Effector CD4-positive, alpha-beta T cell (primary cell): ENCODE measurements at places on chromosomes 2 and 18.

- DNase-seq = no peak
Measured at GRCh38 chr2:187422282-187422681, 25.8 kb downstream of the CALCRL start.

GRCh38 chr18:31970617-31971016, 27.7 kb upstream of the TRAPPC8 start:
- no peak for DNase-seq

DNA sequence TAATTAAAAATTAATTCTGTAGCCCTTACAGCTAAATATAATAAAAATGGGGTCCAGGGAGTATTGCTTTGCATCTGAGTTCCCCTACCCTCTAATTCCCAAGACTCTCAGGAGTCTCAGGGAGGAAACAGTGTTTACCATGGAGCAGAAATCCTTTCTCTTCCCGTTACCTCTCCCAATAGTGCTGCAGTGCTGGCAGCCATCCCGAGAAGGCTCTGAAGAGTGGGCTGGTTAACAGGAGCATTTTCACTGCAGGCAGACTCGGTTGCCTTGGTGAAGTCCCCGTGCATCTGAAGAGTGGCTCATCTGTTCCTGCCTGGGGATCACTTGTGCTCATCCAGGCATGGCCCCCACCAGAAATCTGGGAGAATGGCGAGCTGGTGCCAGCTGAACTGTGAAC, 41.8 kb upstream of the TMEM178A start:
- no peak for DNase-seq

- DNase-seq = no peak
Measured at GRCh38 chr2:182954789-182955188, 83.5 kb downstream of the NCKAP1 start.

GRCh38 chr2:237152361-237152760, 66.7 kb downstream of the COPS8 start:
- DNase-seq = no peak

GRCh38 chr2:231521443-231521842, 8.8 kb downstream of the NMUR1 start:
- DNase-seq = no peak

DNA sequence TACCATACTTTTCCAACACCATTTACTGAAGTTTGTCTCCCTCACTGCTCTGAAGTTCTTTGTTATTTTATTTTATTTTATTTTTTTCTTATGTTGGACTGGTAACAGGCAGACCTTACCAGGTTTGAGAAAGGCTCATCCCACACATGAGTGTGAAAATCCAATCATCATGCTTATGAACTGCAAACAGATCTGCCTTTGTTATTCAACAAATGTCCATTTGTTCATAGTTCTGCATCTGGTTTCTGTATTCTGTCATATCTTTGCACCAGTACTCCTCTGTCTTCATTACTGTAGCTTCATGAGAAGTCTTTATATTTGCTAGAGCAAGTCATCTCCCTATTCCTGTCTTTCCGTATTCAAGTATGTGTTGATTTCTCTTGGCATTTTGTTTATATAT, 5.3 kb downstream of the RNU2-63P start:
- no peak for DNase-seq

GRCh38 chr18:65255417-65255816, 495.4 kb upstream of the CDH7 start:
- no peak for DNase-seq

DNA sequence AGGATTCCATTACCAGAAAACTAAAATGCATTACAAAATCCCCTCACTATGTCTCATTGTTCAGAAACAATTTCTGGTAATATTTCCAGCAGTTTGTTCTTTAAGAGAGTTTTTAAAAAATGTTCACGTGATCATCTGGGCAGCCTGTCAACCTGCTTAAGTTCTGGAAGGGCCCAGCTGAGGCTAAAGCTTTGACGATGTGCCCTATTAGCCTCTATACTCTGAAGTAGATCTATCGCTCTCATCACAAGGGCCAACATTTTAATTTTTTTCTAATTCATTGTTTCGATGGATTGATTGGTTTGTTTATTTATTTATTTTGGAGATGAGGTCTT, 205.8 kb downstream of the PRKCE start:
- DNase-seq = no peak

DNA sequence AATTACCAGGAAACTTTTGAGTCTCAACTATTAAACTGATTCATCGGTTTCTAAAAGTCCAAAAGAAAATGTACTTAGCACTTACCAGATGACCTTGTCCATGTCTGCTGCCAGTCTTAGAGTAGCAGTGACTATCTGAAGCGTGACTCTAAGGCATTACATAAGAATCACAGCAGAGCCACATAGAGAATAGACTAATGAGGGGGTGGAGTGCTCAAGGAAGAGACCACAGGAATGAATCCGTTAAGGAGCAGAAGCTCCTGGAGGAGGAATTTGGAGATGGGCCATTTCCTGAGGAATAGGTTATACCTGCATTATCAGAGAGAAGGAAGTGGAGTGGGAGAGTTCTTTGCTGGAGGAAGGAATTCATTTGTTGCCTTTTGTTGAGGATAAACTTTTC, 116.0 kb downstream of the MAP3K20 start:
- no peak for DNase-seq

DNA sequence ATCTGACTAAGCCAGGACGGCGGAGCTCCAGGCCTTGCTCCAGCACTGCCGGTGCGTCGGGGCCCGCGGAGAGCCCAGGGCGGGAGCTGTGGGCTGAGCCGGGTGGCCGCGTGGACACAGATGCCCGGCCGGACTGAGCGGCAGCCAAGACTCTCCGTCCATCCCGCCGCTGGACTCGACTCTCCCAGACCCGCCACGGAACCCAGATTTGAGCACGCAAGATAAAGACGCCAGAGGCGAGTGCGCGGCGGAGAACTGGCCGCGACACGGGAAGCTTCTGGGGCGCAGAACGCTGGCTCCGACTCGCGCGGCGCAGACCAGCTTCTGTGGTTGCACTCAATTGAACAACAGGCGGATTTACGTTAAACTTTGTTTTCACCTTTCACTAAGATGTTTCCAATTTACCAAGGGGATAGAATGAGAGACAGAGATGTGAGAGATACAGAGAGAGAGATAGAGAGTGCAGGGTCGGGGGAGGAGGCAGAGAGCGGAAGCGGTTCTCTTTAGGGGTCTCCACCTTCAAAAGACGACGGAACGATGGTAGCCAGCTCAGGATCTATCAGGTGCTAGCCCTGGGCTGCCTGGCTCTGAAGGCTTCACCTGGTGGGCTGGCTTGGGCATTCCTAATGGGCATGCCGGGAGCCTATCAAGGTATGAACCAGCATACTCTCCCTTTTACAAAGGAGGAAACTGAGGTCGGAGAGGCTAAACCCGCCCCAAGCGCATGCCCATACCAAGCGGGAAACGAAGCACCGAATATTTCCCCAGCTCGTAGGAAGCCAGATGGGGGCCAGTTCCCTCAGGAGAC, 10.4 kb upstream of the EN1 start:
- no peak for DNase-seq

DNA sequence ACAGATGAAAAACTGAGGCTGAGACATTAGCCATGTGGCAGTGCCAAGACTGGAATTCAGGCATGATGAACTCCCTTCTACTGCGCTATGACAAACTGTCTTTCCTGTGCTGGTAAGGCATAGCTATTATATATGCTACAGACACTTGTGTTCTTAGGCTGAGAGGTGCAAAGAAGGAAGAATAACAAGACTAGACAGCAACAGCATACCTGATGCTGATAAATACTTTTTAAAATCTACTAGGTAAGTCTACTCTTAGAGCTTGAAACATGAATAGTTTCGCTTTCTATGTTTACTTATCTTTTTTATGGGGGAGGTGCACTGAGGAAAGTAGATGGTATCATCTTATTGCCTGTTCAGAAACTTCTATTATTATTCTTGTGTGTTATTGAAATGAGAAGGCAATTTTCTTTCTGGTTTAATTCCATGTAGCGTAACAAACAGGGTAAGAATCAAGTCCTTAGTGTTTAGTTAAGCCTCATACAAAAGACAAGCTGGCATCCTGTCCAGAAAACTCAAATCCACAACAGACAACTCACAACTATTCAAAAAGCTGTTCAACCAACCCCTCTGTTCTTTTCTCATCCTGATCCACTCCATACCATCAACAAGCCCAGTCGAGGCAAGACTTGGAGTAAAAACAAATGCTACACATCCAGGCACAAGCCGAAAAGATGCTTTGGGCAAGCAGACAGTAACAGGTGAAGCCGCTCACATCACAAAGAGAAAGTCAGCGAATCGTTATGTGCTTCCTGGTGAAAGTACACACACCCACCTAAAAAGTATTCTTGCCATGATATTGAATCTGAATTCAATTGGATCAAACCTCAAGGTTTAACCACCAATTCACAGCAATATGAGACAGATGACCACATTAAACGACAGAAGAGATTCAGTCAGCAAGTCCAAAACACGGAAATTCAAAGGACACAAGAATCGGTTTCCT, 1.5 kb downstream of the TTC32 start:
- peak; percentile 24 for DNase-seq

DNA sequence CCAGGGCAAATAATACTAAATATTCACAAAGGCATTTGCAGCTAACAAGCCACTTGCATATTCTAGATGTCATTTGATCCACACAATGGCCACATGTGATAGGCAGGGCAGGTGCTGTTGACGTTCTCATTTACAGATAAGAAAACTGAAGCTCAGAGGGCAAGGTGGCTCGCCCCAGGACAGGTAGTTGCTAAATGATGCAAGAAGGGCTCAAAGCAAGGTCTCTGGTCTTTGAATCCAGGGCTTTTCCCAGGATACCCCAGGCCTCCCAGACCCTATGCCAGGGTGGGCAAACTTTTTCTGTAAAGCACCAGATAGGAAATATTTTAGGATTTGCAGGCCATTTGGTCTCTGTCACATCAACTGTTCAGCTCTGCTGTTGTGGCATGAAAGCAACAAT, 35.1 kb downstream of the LOXHD1 start:
- no peak for DNase-seq

DNA sequence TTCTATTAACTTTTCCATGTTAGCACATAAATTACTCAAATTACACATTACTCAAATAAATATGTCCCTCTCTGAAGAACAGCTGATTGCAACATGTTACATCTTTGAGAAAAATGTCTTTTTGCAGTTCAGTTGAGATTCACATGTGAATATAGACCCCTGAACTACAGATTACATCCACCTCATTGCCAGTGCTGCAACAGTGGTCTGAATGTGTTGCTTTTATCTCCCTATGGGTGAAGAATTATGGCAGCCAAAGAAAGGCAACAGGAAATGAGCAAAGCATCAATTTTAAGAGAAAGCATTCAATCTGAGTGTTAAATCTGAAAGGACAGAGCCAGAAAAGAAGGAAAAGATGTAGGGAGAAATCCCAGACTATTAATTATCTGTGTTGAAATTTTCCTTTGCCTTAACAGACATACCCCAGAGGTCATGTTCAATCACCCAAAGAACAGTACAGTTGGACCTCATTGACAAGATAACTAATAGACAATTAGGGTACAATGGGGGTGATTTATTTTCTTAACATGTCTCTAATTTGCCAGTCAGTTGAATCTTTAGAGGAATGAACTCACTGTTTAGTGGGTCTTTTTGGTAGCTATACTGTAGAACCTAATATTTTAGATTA, 620.2 kb downstream of the CPS1 start:
- no peak for DNase-seq

DNA sequence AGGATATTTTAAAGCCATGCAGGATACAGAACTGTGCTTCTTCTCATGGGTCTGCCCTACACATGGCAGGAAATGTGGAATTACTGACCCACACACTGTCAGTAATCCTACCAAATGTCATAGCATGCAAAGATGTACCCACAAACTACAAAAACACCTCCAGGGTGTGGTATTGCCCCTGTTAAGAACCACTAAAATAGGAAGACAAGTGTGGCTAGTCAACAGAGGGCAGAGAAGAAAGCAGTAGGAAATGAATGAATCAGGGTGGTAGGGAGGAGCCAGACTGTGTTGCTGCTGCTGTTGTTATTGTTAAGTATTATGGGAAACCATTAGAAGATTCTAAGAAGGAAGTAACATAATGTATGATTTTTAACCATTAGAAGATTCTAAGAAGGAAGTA, 556.7 kb upstream of the ACVR2A start:
- no peak for DNase-seq

DNA sequence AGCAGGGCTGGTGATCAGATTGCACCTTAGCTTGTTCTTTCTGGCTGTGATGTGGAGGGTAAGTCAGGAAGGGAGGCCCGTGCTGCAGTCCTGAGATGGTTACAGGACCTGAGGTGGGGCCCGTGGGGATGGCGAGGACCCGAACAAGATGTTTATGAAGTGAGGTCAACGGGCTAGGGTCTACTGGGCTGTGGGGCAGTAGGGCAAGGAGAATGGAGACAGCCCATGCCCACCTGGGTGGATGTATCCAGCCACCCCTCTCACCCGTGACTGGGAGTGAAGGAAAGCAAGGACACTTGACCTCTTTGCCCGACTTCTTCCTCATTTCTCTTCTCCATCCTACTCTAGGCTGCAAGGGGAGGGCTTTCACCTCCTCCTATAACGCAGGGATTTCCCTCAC, 18.0 kb downstream of the PTMA start:
- no peak for DNase-seq
